ENCODE measurements at places on chromosomes 1 and 21.

GRCh38 chr1:85454214-85454613 lies 10.7 kb downstream of the DDAH1 start:
- no peak for DNase-seq

DNA sequence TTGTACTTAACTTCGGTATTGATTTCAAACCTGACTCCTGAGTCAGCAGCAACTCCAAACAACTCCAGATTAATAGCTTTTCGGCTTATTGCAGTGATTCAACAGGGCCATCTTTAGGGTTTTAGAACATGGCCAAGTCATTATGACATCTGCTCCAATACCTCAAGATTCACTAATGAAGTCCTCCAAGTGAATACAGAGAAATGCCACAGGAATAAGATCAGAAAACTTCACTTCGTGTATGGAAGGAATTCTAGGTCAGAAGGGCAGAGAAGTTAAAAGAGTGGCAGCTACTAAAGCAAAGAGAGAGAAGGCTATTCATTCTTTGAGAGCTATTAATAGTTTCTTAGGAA lies 7.6 kb upstream of the C1orf116 start:
- no peak for DNase-seq

DNA sequence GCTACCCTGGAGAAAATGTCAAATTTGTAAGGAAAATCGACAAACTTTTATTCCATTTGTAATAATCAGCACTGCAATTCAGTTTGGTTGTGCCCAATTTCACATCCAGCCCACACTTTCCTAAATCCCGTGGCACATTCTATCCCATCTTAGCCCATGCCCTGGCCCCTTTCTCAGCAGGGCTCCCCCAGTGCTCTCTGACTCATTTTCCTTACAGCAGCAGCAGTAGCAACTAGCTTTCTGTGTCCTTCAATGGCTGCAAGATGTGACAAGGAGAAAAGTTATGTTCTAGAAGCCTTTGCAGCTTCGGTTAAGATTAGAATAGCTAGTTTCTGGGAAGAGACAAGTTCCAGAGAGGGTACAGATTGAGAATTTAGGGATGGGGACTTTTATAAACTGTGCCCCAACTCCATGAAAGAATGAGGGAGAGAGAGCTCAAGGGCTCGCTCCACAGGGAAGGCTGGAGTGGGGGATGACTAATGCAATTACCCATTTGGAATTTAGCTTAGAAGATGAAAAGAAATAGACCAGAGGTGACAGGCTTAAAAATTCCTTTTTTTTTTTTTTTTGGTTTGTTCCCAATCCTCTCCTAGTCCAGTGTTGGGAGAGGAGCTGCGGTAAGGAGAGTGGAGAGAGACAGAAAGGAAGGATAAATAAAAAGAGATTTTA lies 47.0 kb upstream of the POU2F1 start:
- DNase-seq = no peak

GRCh38 chr1:3067301-3067670 lies 1.7 kb upstream of the PRDM16 start:
- no peak for DNase-seq

DNA sequence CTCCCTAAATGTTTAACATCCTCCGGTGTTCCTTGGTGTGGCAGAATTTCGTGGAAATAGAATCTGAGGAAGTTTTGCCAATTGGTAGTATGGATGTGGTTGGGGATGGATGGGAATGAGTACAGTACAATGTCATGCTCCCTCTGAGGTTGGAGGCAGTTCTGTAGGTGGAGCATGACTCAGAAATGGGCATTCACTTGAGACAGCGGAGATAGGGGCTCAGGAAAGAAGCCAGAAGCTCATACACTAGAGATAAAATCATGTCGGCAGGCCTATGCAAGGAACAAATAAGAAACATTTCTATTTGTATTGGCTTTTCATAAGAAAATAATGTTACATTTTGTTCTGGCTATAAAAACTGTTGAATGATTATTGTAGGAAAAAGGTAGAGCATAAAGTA lies 196.0 kb downstream of the URB2 start:
- no peak for DNase-seq

DNA sequence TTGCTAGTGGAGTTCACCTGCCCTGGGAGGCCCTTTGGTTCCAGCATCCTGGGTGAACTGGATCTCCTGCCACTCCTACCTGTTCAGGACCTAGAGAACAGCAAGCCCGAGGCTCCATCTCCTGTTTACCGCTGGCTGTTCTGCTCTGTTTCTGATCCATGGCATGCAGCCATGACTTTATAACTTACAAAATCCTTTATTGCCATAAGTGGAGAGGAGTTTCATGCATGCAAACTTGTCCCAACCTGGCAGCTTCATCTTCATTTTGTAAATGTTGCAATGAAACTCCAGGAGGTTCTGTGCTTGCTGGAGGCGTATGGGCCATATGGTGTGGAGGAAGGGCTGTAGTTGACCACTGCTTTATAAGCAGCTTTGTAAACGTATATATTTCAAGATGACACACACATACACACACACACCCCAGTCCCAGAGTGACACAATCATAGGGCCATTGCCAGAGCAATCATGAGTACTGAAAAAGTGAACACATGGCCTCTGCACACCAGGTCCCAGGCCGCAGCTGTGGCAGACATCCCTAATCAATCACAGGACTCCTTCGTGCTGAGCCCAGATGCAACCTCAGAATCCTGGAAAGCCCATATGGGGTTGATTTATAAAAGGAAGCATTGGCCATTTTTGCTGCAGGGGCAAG lies 69.0 kb downstream of the UBIAD1 start:
- peak; percentile 68 for DNase-seq

DNA sequence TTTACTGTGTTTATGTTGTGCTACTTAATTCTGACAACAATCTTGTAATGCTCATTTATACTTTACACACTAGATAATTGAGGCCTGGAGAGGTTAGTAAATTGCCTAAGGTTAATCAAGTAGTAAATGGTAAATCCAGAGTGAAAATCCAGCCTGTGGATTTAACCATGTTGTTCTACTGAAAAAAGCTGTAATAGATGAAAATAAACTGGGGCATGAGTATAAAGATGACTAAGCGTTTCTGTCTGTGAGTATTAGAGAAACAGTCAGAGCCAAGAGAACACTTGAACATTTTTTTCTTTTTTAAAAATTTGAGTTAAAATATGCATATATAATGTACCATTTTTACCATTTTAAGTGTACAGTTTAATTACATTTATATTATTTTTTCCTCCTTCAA lies 47.9 kb upstream of the LEPR start:
- DNase-seq = no peak

DNA sequence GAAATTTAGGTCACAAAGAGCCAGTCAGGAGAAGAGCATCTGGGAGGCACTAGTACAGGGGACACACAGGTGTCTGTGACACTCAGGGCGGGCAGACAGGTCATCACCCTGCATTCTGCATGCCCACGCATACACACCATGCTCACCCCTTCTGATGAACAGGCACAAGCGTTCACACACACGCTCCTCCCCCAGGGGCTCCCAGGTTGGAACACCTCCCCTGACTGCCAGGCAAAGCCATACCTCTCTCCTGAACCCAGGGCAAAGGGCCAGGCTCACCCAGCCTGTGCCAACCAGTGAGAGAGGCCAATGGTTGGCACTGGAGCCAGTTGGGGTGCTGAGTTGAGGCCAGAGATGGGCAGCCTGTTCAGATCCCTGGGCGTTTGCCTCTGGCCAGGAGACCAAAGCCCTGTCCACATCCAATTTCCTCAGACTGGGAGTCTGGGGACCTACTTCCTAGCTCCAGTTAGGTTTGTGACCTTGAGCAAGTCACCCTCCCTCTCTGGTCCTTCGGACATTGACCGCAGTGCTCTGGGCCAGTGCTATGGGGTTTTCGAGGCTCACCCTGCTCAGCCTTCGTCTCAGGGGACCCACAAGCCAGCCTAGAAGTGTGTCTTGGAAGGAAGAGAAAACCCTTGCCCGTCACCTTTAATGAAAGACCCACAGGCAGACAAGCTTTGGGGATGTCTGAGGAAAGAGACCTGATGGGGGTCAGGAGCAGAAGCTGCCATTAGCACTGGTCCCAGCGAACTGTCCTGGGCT lies 5.8 kb upstream of the LAD1 start:
- DNase-seq = no peak

GRCh38 chr1:116425987-116426386 lies 52.9 kb downstream of the ATP1A1 start:
- DNase-seq = no peak

- no peak for DNase-seq
Measured at GRCh38 chr21:31986035-31986856, 113.4 kb downstream of the HUNK start.

- no peak for DNase-seq
Measured at GRCh38 chr1:51519865-51520699, 1.0 kb upstream of the EPS15 start.

DNA sequence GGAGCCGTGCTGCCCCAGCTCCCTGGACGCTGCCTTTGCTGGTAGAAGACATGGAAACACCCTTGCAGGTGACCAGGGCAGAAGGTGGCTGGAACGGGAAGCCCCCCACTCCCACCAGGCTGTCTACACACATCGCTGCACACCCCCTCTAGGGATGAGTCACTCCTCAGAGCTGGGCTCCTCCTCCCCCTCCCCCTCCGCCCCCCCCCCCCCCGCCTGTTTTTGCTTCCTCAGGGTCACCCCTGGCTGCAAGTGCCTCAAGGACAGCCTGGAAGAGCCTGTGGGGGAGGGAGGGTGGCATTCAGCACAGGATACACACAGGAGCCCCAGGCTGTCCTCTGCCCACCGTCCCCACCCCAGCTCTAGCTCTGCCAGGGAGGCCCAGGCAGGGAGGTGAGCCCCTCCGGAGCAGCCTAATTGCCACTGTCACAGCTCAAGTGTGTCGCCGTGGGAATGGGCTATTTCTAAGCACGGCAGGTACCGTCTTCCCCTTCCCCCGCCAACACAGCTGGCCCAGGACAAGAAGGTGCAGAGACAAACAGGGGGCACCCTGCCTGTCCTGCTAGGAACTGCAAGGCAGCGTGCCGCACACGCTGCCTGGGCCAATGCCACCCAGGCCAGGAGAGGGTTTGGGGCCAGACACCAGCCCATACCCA lies 2.5 kb downstream of the FNDC10 start:
- DNase-seq = no peak

DNA sequence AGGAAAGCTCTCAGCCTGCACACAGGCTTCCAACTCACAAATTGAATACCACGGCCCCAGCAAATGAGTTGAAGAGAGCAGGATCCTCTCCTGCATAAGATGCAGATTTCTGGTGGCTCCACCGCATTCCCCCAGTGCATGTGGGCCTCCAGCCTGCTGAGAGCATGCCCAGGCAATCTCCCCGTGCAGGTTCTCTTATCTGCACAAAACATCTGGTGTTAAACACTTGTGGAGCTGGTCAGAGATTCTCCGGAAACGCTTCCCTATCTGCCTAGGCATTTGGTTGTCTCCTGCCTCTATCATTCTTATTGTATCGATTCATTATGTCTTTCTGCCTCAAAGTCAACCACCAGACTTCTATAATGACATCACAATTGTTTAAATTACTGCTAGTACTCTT lies 1349.0 kb upstream of the B3GALT2 start:
- no peak for DNase-seq

- no peak for DNase-seq
Measured at GRCh38 chr1:7333620-7334019, 437.5 kb upstream of the VAMP3 start.

- no peak for DNase-seq
Measured at GRCh38 chr1:205915354-205915990, 27.8 kb downstream of the SLC26A9 start.

GRCh38 chr1:50416553-50417453 lies 6.4 kb downstream of the DMRTA2 start:
- DNase-seq = no peak

- no peak for DNase-seq
Measured at GRCh38 chr21:46150073-46150472, 5.3 kb downstream of the FTCD start.

DNA sequence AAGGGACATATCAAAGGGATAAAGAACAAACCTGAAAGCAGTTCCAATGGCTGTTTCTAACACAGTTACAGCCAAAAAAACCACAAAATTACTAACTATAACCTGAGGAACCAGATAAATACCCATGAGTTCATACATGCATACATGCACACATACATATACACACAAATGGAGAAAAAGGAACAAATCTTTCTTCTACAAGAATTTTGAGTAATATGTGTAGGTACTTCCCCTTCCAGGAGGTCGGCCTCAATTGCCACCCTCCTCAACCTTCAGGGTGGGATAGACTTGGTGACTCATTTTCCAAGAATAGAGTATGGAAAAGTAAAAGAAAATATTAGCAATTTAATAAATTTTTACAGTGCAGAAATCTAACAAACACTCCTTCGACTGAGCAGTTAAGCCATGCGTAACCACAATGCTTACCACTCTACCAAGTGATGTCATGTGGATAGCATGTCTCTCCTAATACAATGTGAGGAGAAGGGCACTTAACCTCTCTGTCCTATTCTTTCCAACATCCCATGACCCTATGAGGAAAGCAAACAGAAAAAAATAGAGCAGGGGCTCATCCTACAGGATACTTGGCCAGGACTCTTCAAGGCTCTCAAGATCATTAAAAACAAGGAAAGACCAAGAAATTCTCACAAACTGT lies 243.0 kb upstream of the RUNX1 start:
- no peak for DNase-seq

DNA sequence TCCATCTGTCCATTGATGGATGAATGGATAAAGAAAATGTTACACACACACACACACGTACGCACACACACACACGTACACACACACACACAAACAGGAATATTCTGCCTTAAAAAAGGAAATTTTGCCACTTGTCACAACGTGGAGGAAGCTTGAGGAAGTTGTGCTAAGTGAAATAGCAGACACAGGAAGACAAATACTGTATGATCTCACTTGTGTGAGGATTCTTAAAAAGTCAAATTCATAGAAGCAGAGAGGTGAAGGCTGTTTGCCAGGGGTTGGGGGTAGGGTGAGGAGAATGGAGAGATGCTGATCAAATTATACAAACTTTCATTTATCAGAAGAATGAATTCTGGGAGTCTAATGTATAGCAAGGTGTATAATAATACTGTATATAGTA lies 73.2 kb downstream of the KIF14 start:
- DNase-seq = no peak

DNA sequence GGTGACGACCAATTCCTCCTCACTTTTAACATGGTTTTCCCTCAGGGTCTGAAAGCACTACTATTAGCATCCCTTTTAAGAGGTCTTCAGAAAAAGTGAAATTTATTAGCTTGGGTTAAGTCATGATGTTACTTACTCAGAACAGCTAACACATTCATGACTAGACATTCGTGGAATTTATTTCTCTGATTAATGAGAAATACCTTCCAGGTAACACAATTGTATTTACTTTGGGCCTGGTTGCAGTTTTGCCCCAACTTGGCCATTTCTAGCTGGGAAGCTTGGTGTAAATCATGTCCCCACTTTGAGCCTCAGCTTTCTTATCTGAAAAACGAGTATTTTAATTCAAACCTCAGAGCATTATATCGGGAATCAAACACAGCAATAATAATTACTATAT lies 119.2 kb upstream of the SPATA6 start:
- DNase-seq = no peak

DNA sequence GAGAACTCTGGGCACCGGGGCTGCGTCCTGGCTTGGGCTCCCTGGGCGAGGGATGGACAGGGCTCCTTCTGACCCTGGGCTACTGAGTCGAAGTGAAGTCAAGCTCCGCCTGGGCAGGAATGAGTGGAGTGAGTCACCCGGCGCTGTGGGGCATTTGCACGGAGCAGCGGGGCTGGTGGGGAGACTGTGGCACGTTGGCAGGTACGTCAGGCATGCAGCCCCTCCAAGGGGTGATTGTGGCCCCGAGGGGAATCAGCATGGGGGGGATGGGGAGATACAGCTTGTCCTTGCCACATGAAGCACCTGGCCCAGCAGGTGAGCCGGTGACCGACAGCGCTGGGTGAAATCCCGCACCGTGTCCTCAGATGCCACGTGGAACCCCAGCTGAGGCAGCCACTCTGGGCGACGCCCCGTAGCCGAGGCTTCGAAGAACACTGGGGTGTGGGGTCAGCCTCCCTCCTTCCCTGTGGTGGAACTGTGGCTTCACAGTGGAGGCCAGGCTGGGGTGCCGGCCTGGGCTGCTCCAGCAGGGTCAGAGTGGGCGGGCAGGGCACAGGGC lies 62.3 kb downstream of the COL18A1 start:
- DNase-seq = no peak

Data from NCI-H1694 treated with DMSO at 0.1 percent for 48 hours (cell line).